ENCODE measurements at places on chromosomes 11 and 22.

DNA sequence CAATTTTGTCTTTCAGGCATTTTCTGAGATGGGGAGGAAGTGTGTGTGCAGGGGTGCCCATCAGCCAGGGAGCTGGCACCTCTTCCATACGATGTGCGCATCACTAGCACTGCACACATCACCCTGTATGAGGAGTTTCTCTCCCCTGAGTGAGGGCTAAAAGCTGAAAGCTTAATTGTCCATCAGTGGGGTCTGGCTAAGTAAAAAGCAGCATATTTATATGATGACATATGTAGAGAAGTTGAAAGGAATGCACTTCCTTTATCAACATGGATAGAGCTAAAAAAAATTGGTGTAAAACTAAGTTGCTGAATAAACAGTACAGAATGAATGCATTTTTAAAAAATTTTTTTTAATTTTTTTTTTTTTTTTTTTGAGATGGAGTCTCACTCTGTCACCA is 4.0 kb downstream of the VSTM5 start:
- peaks cover 10% of the 10 kb centered on the region for H3K27me3 ChIP-seq
- no peaks in the 10 kb centered on the region for H3K36me3 ChIP-seq
- peaks cover 9% of the 10 kb centered on the region for H3K4me1 ChIP-seq
- no peak for DNase-seq

- no peaks in the 10 kb centered on the region for H3K27me3 ChIP-seq
- no peaks in the 10 kb centered on the region for H3K36me3 ChIP-seq
These were observed 3.5 kb upstream of the ZP1 start for GRCh38 chr11:60863550-60864521.

- H3K4me1 ChIP-seq: no peaks in the 10 kb centered on the region
- H3K36me3 ChIP-seq: no peaks in the 10 kb centered on the region
- no peak for DNase-seq
- no peaks in the 10 kb centered on the region for H3K27me3 ChIP-seq
- H3K27ac ChIP-seq: no peak overlapping the region
These were observed 81.2 kb upstream of the LDLRAD3 start for GRCh38 chr11:35862666-35863065.

GRCh38 chr11:102792604-102793003 is 5.4 kb downstream of the MMP1 start:
- H3K36me3 ChIP-seq: no peaks in the 10 kb centered on the region
- no peak overlapping the region for H3K4me3 ChIP-seq
- no peaks in the 10 kb centered on the region for H3K4me1 ChIP-seq
- H3K27me3 ChIP-seq: no peaks in the 10 kb centered on the region
- DNase-seq: no peak

GRCh38 chr22:47105085-47105484 is 342.6 kb downstream of the TBC1D22A start:
- no peak overlapping the region for H3K27ac ChIP-seq
- no peaks in the 10 kb centered on the region for H3K27me3 ChIP-seq
- no peak overlapping the region for H3K4me3 ChIP-seq
- H3K4me1 ChIP-seq: peaks cover 10% of the 10 kb centered on the region
- no peaks in the 10 kb centered on the region for H3K36me3 ChIP-seq

DNA sequence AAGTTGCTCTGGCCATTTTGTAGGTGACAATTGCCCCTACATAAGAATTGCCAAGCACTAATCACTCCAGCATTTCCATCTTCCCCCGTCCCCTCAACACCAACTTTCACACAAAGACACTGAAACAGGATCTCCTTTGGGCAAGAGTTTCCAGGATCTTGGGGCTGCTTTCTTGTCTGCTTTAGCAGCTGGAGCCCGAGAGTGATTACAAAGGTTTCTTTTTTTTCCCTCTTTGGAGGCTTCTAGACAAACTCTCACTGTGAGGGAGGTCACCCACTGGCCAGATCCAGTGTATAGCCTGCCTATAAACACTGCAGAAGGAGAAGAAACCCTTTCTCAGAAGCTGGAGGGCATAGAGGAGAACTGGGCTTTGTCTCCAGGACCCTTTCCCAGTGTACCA is 92.5 kb downstream of the APIP start:
- DNase-seq: no peak
- H3K27me3 ChIP-seq: no peaks in the 10 kb centered on the region
- no peak overlapping the region for H3K4me3 ChIP-seq
- no peaks in the 10 kb centered on the region for H3K4me1 ChIP-seq
- H3K36me3 ChIP-seq: no peaks in the 10 kb centered on the region

- H3K4me3 ChIP-seq: peak within 1 kb of the TSS; percentile 96
- DNase-seq: no peak
- H3K36me3 ChIP-seq: no peaks in the 10 kb centered on the region
- no peaks in the 10 kb centered on the region for H3K27me3 ChIP-seq
These were observed at the start of gene TP53I11 for GRCh38 chr11:44950625-44951476. TP53I11 (minus strand) TSS chr11:44950883; CDS start chr11:44938335, 12,548 bp downstream.

DNA sequence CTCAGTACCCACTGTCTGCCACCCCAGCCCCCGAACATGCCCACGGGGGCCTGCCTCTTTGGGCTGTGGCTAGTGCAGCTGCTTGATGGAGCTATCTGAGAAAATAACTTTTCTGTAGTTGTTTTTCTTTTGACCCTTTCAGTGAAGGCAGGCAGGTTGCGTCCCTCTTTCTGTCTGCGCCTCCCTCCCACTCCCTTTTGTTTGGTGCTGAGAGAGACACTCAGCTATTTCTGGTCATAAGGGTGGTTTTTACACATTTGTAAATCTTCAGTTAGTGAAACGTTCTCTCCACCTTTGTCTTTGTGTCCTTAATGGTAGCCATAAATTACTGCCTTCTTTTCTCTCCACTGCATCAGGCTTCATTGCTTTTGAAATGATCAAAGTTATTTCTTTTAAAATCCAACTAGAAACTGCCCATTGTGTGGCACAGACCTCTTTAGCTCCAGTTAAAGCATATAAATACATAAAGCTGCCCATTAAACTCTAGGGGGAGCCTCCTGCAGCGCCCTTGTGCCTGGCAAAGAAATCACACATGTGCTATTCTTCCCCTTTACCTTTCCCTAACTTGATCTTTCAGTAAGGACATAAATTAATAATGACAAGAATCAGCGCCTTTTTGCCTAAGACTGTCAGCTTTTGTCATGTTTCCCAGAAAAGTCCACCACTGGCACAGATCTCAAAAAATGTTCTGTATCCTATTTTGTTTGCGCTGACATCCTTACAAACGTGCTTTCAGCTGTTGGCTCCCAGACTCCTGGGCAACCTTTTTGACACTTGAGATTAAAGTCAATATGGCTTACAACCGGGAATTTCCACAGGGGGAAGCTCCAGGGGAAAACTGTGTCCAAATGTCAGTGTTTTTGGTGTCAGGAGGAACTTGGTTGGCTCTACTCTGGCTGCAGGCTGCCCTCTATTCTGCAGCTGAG is 1.7 kb upstream of the SCUBE2 start:
- no peak overlapping the region for H3K27ac ChIP-seq
- H3K4me3 ChIP-seq: no peak overlapping the region
- H3K36me3 ChIP-seq: no peaks in the 10 kb centered on the region
- no peak for DNase-seq

Measured in GM23338 (cell line).